Fibroblast of skin of left biceps (primary cell): ENCODE measurements at places on chromosomes 7 and 10.

- DNase-seq: no peak
Observed at GRCh38 chr10:112904000-112904399, 46.0 kb upstream of the TCF7L2 start.

DNA sequence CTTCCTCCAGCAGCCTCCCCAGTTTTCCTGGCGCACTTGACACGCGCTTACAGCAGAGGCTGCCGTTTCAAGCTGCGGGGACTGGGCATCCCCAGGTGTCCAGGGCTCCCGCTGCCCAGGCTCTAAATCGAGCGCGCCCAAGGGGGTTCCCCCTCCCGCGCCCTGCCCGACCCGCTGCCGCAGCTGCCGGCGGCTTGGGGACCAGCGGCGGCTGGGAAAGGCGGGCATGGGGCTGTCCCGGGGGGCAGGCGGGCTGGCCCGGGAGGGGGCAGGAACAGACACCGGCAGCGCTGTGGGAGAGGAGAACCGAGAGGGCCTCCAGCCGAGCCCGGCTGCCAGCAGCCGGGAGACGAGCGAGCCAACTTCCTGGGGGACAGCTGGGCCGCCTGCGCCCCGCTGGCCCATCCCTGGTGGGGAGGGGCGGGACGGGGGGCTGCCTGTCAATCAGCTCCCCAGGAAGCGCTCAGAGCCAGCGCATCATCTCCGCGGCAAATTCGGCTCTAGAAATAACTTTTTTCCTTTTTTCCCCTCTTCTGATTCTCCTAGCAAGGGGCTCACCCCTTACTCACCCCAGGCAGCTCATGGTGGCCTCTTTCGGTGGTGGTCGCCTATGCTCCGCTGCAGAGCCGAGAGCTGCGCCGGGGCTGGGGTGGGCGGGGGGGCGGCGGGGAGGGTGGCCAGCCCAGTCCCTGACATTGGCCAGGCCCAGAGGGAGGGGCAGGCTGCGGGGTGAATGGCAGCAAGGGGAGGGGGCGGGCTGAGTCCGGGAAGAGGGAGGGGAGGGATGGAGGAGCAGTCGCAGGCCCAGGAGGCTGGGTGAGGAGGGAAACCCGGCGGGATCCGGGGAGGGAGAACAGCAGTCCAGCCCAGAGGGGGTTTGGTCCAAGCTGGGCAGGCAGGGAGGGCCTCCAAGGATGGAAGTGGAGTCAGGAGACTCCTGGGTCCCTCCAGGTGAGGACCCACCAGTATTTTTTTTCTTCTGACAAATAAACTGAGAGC lies 14.7 kb downstream of the GRID2IP start:
- no peak for DNase-seq

GRCh38 chr10:61283481-61284221 lies 169.5 kb downstream of the TMEM26 start:
- no peak for DNase-seq

GRCh38 chr10:86295351-86295750 lies 71.2 kb downstream of the GRID1 start:
- no peak for DNase-seq

- DNase-seq: no peak
Observed at GRCh38 chr7:112940314-112940732, 146.3 kb downstream of the GPR85 start.

DNA sequence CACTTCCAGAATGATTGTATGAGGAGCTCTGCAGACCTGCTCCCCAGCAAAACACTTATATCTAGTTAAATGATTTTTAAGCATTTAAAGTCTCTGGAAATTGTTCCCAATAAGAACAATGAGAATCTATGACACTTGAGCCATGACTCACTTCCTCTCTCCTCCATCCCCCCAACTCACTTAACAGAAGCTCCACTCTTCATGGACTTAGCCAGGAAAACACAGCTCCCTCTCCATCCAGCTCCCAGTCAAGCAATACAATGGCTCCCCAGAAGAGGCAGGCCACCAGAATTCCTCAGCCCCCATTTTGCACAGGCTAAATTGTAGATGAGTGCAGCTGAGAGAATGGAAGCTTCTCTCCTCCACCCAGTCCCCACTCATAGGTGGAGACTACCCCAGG lies 27.0 kb downstream of the AOC1 start:
- DNase-seq: no peak

DNA sequence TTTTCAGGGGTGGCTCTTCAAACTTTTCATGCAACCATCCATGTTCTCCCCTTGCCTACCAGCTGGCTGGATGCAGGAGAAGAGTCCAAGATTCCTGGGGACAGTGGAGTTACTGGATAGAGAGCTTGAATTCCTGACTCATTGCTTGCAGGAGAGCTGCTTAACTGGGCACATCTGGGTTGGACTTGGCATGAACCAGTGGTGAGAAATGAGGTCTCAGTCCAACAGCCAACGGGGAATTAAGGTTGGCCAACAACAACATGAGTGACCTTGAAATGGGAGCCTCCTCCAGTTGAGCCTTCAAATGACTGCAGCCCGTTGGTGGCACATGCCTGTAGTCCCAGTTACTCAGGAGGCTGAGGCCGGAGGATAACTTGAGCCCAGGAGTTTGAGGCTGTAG lies 58.1 kb upstream of the OPN4 start:
- no peak for DNase-seq

DNA sequence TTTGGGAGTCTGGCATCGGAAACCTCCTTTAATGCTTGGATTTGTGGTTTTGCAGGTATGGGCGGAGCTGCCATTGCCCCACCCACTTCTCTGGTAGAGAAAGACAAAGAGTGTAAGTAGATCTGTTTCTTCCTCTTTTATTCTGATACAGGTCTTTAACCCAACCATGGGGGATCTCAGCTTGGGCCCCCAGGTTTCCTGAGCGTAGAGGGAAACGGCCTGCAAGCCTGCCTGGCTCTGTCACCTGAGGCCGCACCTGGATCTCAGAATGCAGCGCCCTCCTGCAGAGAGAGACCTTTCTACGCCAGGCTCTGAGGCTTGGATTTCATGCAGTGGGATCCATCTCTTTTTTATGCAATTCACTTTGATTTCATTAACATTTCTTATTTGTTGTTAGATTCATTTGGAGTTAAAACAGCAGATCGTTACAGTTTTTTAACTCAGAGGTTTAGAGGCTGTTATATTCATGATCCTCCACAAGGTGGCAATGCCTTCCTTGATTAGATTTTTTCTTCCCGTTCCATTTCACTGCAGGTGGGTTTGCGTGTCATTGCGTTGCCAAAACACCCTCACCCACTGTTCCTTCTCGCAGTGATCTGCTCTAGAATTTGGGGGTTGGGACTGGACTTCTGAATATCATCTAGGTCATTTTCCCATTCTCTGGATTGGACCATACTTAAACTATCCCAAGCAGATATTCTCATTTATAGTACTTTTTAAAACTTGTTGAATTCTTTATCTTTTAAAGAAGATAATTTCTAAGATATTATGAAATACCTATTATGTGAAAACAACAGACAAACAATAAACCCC lies 20.0 kb downstream of the RBM17 start:
- no peak for DNase-seq

GRCh38 chr10:22931948-22932347 lies 4.1 kb downstream of the ARMC3 start:
- DNase-seq: no peak

DNA sequence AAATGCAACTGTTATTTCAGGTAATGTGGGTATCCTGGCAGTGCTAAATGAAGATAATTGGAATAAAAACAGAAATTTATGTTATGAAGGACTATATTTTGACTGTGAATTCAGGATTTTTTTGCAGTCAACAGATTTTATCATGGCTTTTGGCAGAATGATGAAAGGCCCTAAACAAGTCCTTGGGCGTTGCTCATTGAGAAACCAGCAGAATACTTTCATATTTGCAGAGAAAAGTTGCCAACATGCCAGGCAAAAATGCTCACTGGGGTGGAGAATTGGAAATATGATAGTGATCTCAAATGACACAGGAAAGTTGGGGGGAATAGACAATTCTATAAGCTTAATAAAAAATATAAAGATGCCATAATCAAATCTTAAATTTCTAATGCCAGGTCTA lies 121.1 kb downstream of the GPR85 start:
- no peak for DNase-seq

DNA sequence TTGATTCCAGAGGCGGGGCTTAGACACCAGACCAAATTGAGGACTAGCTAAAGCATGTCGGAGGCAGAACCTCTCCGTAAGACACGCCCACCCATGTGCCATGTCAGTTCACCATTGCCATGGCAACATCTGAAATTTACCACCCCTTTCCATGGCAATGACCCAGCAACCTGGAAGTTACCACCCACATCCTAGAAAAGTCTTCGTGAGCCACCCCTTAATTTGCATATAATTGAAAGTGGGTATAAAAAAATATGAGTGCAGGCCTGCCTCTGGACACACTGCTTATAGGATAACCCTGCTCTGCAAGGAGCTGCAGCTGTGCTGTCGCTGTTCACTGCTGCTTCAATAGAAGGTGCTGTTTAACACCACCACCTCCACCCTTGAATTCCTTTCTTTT lies 28.0 kb downstream of the TMEM270 start:
- DNase-seq: no peak

DNA sequence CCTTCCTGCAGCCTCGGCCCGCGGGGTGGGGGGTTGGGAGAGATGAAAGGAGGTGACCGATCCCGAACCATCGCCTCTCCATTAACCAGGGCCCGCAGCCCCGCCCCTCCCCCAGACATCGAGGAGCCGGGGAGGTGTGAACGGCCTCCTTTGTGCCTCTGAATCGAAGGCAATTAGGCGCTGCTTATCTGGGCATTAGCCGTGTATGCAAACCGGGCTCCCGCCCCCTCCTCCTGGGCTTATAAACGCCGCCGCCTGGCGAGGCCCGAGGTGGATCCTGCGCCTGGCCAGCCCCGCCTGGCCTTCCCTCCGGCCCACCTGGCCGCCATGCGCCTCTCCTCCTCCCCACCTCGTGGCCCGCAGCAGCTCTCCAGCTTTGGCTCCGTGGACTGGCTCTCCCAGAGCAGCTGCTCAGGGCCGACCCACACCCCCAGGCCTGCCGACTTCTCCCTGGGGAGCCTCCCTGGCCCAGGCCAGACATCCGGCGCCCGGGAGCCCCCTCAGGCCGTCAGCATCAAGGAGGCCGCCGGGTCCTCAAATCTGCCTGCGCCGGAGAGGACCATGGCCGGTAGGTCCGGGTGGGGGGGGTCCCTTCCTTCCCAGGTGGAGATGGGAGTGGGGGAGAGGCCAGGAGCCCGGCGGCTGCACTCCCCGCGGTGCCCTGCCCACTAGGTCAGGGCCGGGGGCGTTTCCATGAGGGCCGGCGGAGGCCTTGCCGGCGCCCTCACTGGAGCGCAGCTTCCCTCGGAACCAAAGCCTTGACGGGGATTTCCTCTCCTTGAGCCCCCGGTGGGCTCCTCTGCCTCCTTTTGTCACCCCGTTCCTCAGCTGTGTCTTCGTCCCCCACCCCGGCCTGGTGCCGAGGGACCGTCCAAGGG lies at the start of gene VENTX:
VENTX (plus strand) TSS at position 268 of the 878 bp plus-strand sequence; CDS start at position 328, 60 bp downstream.
- DNase-seq: no peak

DNA sequence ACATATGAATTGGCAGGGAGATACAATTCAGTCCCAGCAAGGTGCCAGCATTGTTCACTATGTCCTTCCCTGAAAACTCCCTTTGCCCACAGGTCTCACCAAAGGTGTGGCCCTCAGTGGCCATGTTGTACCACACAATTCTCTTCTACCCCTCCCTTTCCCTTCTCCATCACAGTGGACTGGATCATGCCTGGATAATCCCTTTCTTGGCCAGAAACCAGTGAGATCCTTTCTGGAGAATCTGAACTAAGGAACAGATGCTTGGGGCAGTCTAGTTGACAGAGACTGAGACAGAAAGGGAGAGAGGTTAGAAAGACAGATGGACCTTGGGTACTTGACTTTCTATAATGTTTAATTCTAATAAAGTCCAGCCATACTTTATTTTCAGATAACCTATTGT lies 9.5 kb downstream of the NMT2 start:
- no peak for DNase-seq

DNA sequence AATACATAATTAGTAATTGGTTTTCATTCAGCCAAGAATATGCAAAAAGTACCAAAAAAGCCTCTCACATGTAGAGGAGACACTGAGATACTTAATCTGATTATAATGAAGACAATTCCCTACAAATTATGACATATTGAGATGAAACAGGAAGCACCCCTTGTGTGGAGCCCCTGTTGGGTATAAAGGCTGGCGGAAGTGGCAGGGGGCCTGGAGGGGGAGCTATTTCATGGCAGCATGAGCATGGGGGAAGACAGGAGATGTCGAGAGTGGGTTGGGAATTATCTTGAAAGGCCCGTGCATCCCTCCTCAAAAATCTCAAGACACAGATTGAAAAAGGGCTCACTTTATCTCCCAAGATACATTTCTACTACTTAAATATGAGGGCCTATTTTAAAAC lies 96.9 kb downstream of the PIP4K2A start:
- DNase-seq: no peak

GRCh38 chr10:75546004-75546403 lies 114.6 kb downstream of the LRMDA start:
- DNase-seq: no peak

DNA sequence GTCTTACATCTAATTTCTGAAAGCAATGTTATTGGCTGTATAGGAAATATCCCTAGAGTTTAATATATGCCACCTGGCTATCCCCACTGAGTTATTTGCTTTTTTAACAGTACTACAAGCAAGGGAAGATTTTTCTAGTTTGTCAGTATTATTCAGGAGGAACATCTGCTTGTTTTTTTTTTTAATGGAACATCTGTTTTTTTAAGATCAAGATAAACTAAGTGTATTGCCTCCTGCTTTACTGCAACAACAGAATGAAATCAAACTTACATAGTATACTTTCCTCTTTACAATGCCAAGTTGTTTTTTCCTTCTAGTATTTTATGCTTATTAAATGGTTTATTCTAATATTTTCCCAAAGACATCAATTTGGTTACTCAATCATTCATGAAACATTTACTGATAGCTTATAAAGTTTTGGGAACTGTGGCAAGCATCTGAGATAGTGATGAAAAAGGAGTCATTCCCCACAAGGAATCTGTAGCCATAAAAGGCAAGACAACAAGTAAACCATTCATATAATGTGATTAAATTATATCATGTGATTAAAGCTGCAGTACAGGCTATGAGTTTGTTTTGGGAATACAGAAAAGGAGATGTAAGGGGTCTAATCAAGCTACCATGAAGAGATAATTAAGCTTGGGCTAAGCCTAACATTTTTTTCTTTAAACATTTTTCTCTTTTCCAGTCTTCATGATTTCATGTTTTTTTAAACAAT lies 17.4 kb downstream of the MTPN start:
- no peak for DNase-seq

GRCh38 chr10:119211176-119211575 lies 3.8 kb downstream of the GRK5 start:
- DNase-seq: no peak

DNA sequence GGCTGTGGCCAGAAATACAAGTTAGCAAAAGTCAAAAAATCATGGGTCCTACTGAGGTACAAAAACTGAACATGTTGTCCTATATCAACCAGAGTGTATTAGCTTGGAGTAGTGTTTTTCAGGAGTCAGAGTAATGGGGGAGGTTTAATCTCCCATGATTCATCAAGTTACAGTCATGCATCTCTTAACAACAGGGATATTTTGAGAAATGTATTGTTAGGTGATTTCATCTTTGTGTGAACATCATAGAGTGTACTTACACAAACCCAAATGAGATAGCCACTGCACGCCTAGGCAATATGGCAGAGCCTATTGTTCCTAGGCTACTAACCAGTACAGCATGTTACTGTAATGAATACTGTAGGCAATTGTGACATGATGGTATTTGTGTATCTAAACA lies 14.9 kb upstream of the TES start:
- DNase-seq: no peak

- no peak for DNase-seq
Observed at GRCh38 chr7:90165724-90166123, 11.5 kb downstream of the STEAP1 start.
